ENCODE measurements at places on chromosomes 2 and 18. TPM values are rescaled to one million over a fixed set of nuclear protein-coding genes. Genes with fewer than 3 reads are reported as not detected.

- DNase-seq, result no peak
These were observed 43.1 kb downstream of the HS6ST1 start for GRCh38 chr2:128275498-128276045.

GRCh38 chr2:229417176-229417575, 146.1 kb upstream of the PID1 start:
- DNase-seq, result no peak

DNA sequence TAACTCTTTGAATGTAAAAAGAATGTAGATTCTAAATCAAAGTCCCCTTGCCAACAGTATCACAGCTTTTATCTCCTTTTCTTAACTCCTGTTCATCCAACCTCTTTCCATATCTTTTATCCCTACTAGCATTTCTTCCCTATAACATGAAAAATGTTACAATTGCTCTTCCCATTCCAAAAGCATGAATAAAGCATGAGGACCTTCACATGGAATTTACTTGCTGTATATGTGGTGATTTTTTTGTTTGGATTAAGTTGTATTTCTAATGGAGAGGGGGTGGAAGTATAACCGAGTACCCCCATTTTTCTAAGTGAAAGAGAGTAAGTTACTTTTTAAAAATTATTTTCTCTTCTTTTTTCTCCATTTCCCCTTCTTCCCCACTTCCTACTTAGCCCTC, 94.9 kb upstream of the RBBP8 start:
- no peak for DNase-seq

The RPS27A gene
- 1,935 TPM for polyA plus RNA-seq

The SPC25 gene
- polyA plus RNA-seq, result 9.3 TPM

The PNO1 gene
- 15.6 TPM for polyA plus RNA-seq

The CYS1 gene
- polyA plus RNA-seq, result 0.26 TPM
